ENCODE measurements at places on chromosomes 1 and 21. TPM values are rescaled to one million over a fixed set of nuclear protein-coding genes. Genes with fewer than 3 reads are reported as not detected.

DNA sequence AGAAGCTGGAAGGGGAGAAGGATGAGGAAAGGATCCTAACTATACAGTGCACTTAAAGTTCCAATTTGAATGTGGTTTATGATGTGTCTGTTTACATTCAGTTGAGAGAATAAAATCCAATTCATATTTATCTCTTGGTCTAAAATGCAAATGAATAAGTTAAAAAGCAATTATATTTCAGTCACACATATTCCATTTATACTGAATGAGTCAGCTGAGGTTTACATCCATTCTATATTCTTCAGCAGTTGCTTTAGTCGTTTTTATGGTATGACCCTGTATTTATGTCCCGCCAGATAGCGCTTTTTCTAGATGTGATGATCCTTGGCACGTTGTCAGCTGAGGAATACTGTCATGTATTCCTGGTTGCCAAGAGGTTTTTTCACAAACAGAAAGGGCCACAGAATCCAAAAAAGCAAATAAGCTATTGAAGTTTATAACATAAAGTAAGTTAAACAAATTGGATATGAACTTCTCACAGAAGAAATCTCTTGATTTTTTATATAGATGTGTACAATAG is 866.2 kb downstream of the NCAM2 start:
- no peak overlapping the region for H3K27ac ChIP-seq
- H3K4me3 ChIP-seq = no peak overlapping the region
- no peaks in the 10 kb centered on the region for H3K4me1 ChIP-seq
- no peaks in the 10 kb centered on the region for H3K27me3 ChIP-seq
- no peaks in the 10 kb centered on the region for H3K36me3 ChIP-seq
- no peak for DNase-seq

GRCh38 chr1:185419718-185420117 is 102.7 kb upstream of the IVNS1ABP start:
- DNase-seq = no peak
- peaks cover 10% of the 10 kb centered on the region for H3K4me1 ChIP-seq
- H3K27me3 ChIP-seq = no peaks in the 10 kb centered on the region
- no peaks in the 10 kb centered on the region for H3K36me3 ChIP-seq
- no peak overlapping the region for H3K27ac ChIP-seq

DNA sequence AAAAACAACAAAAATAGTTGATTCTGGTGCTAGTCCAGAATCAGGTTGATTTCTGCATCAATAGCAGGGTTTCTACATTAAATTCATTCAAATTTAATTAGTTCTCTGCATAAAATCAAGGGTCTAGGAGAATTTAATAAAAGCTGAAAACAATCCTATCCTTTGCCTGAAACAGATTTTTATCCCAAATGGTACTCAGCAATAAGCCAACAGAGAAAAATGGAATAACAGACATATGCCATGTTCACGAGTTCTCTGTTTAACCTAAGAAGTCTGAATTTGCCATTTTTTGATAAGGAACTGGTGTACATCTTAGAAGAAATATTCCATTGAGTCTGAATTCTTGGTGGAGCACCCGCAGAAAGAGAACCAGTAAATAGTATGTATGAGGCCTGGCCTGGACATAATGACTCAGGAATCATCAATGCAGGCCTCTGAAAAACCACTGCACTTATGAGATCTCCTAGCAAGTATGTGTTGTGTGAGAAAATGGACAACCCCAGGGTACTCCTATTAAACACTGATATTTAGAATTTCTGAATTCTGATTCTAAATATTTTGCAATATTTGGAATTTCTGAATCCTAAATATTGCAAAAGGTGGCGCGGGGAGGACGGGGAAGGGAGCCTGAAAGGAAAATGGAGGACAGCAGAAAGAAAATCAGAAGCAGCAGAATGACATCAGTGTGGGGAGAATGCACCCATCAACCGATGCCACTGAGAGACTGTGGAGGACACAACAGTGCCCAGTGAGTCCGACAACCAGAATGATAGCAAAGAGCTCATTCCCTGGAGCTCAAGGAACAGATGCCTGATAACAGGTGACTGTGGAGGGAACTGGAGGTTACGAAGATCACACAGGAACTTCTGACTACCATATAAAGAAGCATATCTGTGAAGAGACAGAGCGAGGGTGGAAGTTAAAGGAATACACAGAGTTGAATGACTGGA is 97.6 kb downstream of the APP start:
- no peaks in the 10 kb centered on the region for H3K36me3 ChIP-seq
- H3K27ac ChIP-seq = no peak overlapping the region
- no peak overlapping the region for H3K4me3 ChIP-seq
- DNase-seq = no peak
- H3K4me1 ChIP-seq = peaks cover 12% of the 10 kb centered on the region

GRCh38 chr1:214897581-214897980 is 185.0 kb upstream of the KCNK2 start:
- H3K4me3 ChIP-seq = no peak overlapping the region
- no peaks in the 10 kb centered on the region for H3K27me3 ChIP-seq
- no peak overlapping the region for H3K27ac ChIP-seq
- no peaks in the 10 kb centered on the region for H3K4me1 ChIP-seq
- DNase-seq = no peak

Gene A3GALT2
- total RNA-seq = not detected

Gene TNFSF4
- total RNA-seq = 0.17 TPM

- H3K36me3 ChIP-seq = no peaks in the 10 kb centered on the region
- no peak overlapping the region for H3K27ac ChIP-seq
- no peak for DNase-seq
These were observed 295.2 kb upstream of the SNX7 start for GRCh38 chr1:98366343-98366742.

GRCh38 chr21:44900559-44901251 is 20.0 kb downstream of the ITGB2 start:
- H3K36me3 ChIP-seq = peaks cover 97% of the 10 kb centered on the region
- H3K27me3 ChIP-seq = no peaks in the 10 kb centered on the region
- DNase-seq = no peak

DNA sequence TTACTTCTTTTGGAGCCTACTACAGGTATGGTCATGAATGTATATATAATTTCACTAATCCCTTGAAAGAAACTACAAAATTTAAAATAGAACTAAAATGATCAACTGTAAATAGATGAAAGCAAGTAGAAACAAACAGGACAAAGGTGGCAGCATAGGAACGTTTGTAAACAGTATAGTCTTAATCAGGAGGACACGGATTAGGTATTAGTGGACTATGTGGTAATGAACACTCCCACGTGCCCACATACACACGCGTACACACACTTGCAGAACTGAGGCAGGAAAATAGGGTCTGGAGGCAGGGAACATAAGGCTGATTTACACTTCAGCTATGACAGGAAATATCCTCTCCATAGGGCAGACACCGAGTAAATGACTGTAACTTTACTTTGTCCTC is 1397.8 kb downstream of the NCAM2 start:
- no peak for DNase-seq
- no peaks in the 10 kb centered on the region for H3K36me3 ChIP-seq
- no peak overlapping the region for H3K4me3 ChIP-seq
- no peak overlapping the region for H3K27ac ChIP-seq
- no peaks in the 10 kb centered on the region for H3K27me3 ChIP-seq

DNA sequence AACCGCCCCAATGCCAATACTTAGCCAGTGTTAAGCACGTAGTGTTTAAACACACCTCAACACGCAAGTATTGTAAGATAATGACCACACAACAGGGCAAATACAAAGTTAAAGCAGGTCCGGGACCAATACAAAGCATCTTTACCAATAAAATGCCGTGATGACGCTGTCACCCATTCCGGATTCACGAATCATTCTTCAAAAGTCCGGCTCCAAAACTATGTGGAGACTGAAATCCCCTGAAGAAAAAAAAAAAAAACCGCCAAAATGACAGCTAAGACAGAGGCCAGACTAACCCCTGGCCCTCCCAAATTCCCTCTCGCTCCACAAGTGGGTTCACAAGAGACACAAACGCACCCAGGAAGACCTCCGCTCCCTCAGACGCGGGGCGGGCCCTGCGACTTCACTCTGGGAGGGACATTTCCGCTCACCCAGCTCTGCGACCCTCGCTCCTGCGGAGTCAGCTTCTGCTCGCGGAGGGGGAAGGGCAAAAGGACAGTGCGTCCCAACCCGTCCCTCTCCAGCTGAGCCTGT is 625 bp upstream of the DARS2 start:
- no peak for DNase-seq
- H3K4me3 ChIP-seq = peak overlapping the region; percentile 94
- peaks cover 26% of the 10 kb centered on the region for H3K4me1 ChIP-seq
- no peaks in the 10 kb centered on the region for H3K36me3 ChIP-seq
- no peaks in the 10 kb centered on the region for H3K27me3 ChIP-seq
- H3K27ac ChIP-seq = peak overlapping the region; percentile 77

Gene RPTN
- not detected for total RNA-seq

- H3K36me3 ChIP-seq = no peaks in the 10 kb centered on the region
- no peaks in the 10 kb centered on the region for H3K4me1 ChIP-seq
- H3K27ac ChIP-seq = no peak overlapping the region
These were observed 293.9 kb downstream of the LRRC7 start for GRCh38 chr1:69861641-69862040.

- DNase-seq = no peak
- H3K27me3 ChIP-seq = no peaks in the 10 kb centered on the region
- peaks cover 2% of the 10 kb centered on the region for H3K36me3 ChIP-seq
- H3K27ac ChIP-seq = no peak overlapping the region
- no peak overlapping the region for H3K4me3 ChIP-seq
These were observed 9.6 kb downstream of the ZBTB18 start for GRCh38 chr1:244060686-244061085.

- H3K36me3 ChIP-seq = no peaks in the 10 kb centered on the region
- no peaks in the 10 kb centered on the region for H3K4me1 ChIP-seq
- no peaks in the 10 kb centered on the region for H3K27me3 ChIP-seq
- no peak overlapping the region for H3K4me3 ChIP-seq
- no peak overlapping the region for H3K27ac ChIP-seq
These were observed 177.6 kb upstream of the DPYD start for GRCh38 chr1:98098473-98098872.

Gene MSH4
- 0.31 TPM for total RNA-seq

Gene ABCA4
- not detected for total RNA-seq

Measured in CD4-positive, alpha-beta T cell (primary cell).